Effector CD8-positive, alpha-beta T cell (primary cell): ENCODE measurements at places on chromosomes 16 and 17.

- no peak for DNase-seq
Observed at GRCh38 chr17:6059406-6059805, 10.8 kb upstream of the WSCD1 start.

DNA sequence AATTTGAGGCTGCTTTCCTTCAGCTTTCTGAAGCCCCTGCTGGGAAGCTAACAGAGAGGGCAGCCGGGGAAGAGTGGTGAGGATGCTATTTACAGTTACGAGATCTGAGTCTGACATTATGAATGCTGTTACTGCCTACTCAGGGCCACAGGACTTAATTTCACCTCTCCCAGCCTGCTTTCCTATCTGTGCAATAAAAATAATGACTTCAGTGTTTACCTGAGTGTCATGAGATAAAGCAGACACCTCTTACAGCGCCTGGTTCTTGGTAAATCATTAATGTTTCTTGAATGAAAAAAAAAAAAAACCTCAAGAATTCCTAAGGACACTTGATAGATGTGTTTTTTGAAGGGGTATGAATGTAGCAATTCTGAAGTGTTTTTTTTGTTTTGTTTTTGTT, 24.2 kb upstream of the CPHXL start:
- DNase-seq: no peak

DNA sequence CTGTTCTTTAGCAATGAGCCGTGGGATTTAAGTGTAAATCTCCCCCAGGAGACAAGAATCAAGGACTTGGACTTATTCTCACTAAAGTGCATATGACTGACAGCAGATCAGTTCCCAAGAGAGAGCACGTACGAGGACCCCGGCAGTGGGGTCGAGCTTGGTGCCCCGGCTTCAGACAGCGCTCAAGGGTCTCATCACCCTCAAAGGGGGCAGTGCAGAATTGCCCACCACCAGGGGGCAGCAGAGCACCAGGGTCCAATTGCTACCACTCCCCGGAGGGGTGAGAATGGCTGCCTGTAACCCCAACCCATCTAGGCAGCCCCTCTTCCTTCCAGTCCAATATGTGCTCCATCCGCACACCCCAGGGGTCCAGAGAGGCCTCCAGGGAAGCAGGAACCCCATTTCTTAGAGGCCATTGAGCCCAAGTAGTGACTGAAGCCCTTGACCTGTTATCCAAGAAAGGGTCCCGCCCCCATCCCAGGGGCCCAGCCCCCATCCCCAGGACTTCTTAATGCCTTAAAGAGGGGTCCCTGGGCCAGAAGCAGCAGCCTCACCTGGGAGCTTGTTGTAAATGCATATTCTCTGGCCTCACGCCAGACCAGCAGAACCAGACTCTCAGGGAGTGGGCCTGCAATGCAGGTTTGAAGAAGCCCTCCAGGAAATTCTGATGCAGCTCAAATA, 86.1 kb downstream of the ZDHHC7 start:
- peak; percentile 61 for DNase-seq

- peak; percentile 60 for DNase-seq
Observed at GRCh38 chr17:77281122-77281903, 140.5 kb downstream of the SEC14L1 start.

DNA sequence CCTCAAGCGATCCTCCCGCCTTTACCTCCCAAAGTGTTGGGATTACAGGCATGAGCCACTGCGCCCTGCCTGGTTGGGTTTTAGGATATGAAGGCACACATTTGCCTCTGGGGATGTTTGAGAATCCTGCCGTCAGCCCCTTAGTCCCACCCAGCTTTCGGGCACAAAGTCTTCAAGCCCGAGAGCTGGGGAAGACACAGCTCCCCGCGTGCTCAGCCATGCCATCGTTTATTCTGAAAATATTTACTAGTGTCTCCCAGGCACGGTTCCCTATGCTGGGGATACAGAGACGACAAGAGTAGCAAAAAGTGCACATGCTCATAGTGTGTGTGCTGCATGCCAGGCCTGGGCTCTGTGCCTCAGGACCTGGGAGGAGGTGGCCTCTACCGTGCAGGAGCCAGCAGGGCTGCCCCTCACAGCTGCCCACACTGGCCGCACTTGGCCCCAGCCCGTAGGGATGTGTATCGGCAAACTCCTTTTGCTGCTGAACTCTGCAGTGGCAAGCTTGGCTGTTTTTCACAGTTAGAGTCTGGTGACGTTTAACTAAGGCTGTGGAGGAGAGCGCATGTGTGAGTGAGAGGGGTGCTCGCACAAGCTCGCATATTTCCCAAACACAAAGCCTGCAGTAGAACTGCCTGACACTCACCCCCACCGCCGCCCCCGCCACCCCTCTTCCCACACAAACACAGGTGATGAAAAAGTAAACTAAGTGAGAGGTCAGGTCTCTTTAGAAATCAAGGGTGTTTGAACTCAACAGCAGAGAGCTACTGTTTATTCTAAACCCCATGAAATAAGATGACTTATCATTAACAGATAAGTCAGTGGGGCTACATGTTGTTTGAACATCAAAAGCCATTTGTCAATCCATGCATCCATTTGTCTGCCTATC, 266.4 kb downstream of the MRTFB start:
- no peak for DNase-seq

DNA sequence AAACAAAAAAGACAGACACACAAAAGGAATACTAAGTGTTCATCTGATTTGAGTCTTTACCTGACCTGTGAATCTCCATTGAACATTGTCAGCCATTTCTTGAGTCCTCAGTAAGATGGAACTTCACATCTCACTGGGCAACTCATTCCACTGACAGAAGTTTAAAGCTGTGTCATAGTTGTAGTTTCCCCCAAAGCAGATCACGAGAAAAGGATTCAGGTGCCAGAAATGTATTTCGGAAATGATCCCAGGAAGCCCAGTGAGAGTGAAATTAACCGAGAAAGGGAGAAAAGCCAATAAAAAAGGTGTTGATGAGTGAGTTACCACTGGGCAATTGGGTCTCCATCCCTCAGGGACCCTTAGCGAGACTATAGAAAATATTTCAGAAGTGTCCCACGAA, 6.5 kb downstream of the CHD9 start:
- DNase-seq: no peak

DNA sequence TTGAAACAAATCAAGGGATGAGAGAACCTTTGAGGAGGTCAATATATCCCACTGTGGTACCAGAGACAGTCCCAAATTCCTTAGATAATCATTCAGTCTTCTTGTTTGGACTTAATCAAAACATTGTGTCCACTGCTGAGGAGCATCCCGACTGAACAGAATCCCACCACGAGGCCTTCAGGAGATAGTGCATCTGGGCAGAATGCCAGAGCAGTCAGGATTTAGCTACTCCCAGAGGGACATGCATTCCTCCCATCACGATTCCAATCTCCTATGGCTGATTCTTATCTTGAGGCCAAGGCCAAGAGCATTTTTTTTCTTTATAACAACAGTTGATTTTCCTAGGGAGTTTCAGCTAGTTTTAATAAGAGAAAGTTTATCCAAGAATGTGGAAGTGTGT, 87.4 kb upstream of the COX10 start:
- DNase-seq: no peak
